ENCODE measurements at places on chromosomes 5 and 9. TPM values are rescaled to one million over a fixed set of nuclear protein-coding genes. Genes with fewer than 3 reads are reported as not detected.

IL13 gene
- total RNA-seq, result 0.72 TPM

PCDHGB7 gene
- not detected for total RNA-seq

GARIN3 gene
- total RNA-seq, result 0.47 TPM

FCN2 gene
- total RNA-seq, result not detected

SPATA31D4 gene
- total RNA-seq, result not detected

All from activated naive CD4-positive, alpha-beta T cell treated with anti-CD3 and anti-CD28 coated beads, Interleukin-2, amount 50 U/mL, for 72 hours (primary cell).